ENCODE measurements at places on chromosomes 2 and 18. TPM values are rescaled to one million over a fixed set of nuclear protein-coding genes. Genes with fewer than 3 reads are reported as not detected.

GRB14 gene
- not detected for total RNA-seq

POTEJ gene
- total RNA-seq = 0.21 TPM

DNA sequence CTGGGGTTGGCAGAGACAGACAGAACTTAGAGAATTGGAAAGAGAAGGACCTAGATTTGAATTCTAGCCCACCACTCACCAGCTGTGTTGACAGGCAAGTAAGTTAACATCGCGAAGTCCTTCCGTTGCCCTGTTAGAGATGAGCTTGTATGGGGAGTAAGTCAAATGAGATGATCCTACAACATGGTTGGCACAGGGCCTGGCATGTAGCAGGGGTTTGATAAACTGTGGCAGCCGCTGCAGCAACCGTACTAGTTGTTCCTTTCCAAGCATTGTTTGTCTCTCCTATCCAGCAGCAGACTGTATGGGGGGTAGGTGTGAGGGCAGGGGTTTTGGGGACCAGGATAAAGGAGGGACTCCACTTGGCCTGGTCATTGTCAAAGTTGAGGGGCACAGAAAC, 16.0 kb downstream of the TET3 start:
- no peak overlapping the region for H3K4me3 ChIP-seq
- H3K27ac ChIP-seq = peak overlapping the region; percentile 56
- no peaks in the 10 kb centered on the region for H3K36me3 ChIP-seq
- no peak for DNase-seq
- no peaks in the 10 kb centered on the region for H3K27me3 ChIP-seq

DNA sequence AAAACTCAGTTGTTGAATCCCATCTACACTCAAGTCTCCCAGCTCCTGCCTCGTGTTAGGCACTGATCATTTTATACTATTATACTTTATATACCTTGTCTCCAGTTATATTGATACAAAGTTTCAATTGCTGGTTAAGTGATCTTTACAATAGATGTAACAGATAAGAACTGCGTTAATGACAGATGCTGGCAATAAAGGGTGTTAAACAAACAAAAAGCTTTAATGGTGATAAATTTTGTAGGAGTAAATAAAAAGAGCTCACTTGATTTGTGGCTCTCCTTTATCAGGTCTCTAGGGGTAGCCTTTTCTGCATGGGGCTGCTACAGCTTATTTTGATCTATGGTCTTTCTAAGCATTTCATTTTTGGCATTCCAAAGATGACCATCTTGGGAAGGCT, 106.9 kb upstream of the GAREM1 start:
- no peak overlapping the region for H3K27ac ChIP-seq
- no peak overlapping the region for H3K4me3 ChIP-seq
- no peaks in the 10 kb centered on the region for H3K27me3 ChIP-seq
- no peaks in the 10 kb centered on the region for H3K36me3 ChIP-seq
- H3K4me1 ChIP-seq = no peaks in the 10 kb centered on the region
- no peak for DNase-seq

DNA sequence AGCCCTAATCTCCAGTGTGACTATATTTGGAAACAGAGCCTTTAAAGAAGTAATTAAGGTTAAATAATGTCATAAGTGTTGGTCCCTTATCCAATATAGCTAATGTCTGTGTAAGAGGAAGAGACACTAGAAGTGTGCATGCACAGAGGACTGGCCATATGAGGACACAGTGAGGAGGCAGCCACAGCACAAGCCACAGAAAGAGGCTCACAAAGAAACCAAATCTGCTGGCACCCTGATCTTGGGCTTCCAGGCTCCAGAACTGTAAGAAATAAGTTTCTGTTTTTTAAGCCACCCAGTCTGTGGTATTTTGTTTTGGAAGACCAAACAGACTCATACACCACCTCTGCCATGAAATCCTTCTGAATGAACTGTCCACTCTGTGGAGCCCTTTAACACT, 186.4 kb upstream of the SLC39A10 start:
- H3K36me3 ChIP-seq = no peaks in the 10 kb centered on the region
- H3K4me1 ChIP-seq = no peaks in the 10 kb centered on the region
- H3K27ac ChIP-seq = no peak overlapping the region
- DNase-seq = no peak
- no peaks in the 10 kb centered on the region for H3K27me3 ChIP-seq

DNA sequence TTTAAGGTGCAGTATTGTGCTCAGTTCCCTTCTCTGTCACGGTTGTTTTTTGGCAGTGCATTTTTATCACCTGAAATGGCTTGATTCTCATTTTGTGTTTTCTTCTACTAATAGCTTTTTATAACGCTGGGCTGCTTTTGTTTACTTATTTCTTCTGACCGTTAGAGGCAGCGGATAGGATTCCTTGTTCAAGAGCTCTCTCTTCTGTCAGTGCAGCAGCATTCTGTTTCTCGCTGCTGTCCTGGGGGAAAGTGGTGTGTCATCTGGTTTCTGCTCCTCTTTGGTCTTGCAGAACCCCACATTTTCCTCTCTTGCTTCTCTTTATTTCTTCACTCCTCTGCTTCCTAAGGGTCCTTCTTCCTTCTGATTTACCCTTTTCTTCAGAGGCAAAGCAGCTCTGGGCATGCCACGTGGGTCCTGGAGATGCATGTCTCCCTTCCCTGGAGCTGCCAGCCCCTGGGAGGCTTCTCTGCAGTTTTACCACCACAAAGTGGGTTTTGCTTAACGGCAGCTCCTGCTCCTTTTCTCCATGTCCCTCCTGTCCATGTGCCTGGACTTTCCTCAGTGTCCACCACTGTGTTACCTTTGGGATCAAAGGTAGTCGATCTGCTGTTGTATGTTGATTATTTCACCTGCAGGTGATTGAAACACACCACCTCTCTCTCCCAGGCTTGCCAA, 47.3 kb upstream of the SNTG2 start:
- H3K27ac ChIP-seq = no peak overlapping the region
- DNase-seq = no peak
- no peaks in the 10 kb centered on the region for H3K36me3 ChIP-seq
- H3K27me3 ChIP-seq = no peaks in the 10 kb centered on the region
- no peaks in the 10 kb centered on the region for H3K4me1 ChIP-seq
- no peak overlapping the region for H3K4me3 ChIP-seq

GRCh38 chr2:85875350-85876050, 13.3 kb downstream of the ST3GAL5 start:
- H3K4me3 ChIP-seq = no peak overlapping the region
- H3K4me1 ChIP-seq = no peaks in the 10 kb centered on the region
- H3K36me3 ChIP-seq = no peaks in the 10 kb centered on the region
- H3K27ac ChIP-seq = no peak overlapping the region

GRCh38 chr2:84701880-84702279, 179.0 kb downstream of the TRABD2A start:
- no peak for DNase-seq
- H3K4me3 ChIP-seq = no peak overlapping the region
- H3K36me3 ChIP-seq = no peaks in the 10 kb centered on the region

DNA sequence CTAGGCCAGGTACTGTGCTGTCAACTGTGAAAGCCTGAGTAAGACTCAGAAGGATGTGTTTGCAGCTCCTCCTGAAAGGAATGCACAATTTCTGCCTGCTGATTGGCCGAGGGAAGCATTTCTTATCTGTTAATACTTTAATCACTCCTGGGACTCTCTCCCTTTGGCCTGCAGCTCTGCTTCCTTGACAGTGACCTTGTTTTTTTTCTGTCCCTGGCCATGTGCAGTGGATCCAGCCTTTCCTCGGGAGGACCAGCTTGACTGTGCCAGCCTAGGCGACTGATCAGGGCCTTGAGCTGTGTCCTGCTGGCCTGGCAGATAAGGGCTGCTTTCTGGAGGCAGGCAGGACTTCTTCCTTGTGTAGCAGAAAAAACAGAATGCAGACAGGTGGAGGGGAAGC, 10.0 kb downstream of the RNF144A start:
- no peak for DNase-seq
- H3K36me3 ChIP-seq = no peaks in the 10 kb centered on the region
- no peaks in the 10 kb centered on the region for H3K27me3 ChIP-seq
- no peak overlapping the region for H3K4me3 ChIP-seq
- peak overlapping the region; percentile 40 for H3K27ac ChIP-seq

DNA sequence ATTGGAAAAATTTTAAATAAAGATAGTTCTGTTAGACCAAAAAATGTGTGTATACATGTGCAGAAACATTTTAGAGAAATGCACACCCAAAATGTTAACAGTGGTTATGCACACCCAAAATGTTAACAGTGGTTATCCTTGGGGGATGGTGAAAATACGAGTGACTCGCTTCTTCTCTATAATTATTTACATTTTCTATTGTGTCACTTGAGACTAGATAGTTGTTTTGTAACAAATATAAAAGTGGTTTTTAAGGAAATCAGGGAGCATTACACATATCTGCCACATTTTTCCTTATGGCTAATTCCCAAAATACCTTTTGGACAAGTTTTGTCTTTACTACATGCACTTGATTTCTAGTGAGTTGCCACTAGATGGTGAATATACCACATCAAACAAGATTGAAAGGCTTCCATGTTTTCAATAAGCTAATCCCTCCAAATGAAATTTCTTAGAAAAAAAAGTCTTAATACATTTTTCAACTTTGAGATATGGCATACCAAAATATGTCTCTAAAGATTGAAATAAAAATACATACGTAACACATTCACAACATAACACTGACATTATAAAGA, 9.0 kb upstream of the HIBCH start:
- no peaks in the 10 kb centered on the region for H3K27me3 ChIP-seq
- no peak overlapping the region for H3K4me3 ChIP-seq
- H3K4me1 ChIP-seq = no peaks in the 10 kb centered on the region
- H3K36me3 ChIP-seq = no peaks in the 10 kb centered on the region

- no peak overlapping the region for H3K4me3 ChIP-seq
- no peak for DNase-seq
- H3K27me3 ChIP-seq = no peaks in the 10 kb centered on the region
- no peaks in the 10 kb centered on the region for H3K4me1 ChIP-seq
Measured at GRCh38 chr2:202604699-202605098, 30.1 kb upstream of the FAM117B start.

All from uterus (tissue), 4 donors.